NCI-H1930 (cell line): ENCODE measurements at places on chromosomes 16 and 17.
A peak's percentile ranks its signal among the peaks of the same experiment; 100 is the strongest.

GRCh38 chr16:17149904-17150483 lies 320.8 kb downstream of the XYLT1 start:
- no peak for DNase-seq

- DNase-seq: no peak
Measured at GRCh38 chr17:8924595-8924994, 40.9 kb downstream of the PIK3R5 start.

DNA sequence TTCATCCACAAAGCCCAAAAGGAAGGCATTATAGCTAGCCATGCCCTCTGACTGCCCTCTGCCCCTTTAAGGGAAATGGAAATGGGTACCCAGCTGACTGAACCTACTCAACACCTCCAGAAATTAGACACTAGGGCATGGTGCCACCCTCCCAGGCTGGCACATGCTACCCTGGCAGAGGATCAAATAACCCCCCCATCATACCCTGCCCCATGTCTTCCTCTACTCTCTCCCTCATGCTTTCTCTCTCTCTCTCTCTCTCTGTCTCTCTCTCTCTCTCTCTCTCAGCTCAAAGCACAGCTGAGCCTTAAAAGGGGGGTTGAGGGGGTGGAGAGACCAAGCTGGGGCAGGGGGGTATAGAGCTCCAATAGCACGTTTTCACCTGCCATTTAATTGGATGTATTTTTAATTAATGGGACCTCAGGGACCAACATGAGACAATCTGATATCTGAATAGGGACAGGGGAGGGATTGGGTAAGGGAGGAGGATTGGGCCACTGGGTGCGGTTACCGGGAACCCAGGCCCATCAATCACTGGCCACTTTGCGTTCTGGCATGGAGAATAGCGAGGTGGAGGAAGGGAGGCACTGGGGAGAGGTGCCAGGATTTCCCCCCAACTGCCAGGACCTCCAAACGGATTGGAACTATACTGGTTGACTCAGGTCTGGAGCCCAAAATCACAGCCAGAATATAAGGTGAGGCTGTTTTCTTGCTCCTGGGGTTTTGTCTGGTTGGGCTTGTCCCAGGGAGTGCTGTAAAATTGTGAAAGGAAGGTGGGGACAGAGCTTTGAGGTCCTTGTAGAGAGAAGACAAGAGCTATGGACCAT lies 57.8 kb downstream of the NEUROD2 start:
- DNase-seq: no peak

GRCh38 chr17:9763643-9764042 lies 27.7 kb downstream of the DHRS7C start:
- no peak for DNase-seq

- DNase-seq: peak; percentile 74
Measured at GRCh38 chr16:54171626-54172537, 114.7 kb downstream of the IRX3 start.

- DNase-seq: no peak
Measured at GRCh38 chr17:79413611-79414010, 197.2 kb downstream of the RBFOX3 start.

- no peak for DNase-seq
Measured at GRCh38 chr16:57361404-57361803, 2.8 kb downstream of the CCL22 start.

GRCh38 chr17:28293994-28294393 lies 25.0 kb upstream of the TMEM97 start:
- no peak for DNase-seq

- DNase-seq: no peak
Measured at GRCh38 chr16:1778200-1779179, 3.9 kb downstream of the SPSB3 start.

GRCh38 chr17:52297230-52298010 lies 138.9 kb upstream of the CA10 start:
- no peak for DNase-seq

DNA sequence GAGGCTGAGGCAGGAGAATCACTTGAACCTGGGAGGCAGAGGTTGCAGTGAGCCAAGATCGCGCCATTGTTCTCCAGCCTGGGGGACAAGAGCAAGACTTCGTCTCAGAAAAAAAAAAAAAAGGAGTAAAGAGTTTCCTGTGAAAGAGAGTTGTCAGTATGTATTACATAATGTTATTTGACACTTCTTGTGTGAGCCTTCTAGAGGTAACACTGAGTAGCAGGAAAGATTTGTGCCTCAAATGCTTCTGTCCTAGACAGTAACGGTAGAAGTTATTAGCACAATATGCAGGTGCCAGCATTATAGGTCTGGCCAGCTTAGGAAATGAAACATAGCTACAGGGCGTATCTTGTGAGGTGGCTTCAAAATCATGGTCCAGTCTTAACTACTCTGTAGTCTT lies 6.2 kb downstream of the RPS6KB1 start:
- DNase-seq: no peak
